ENCODE measurements at places on chromosomes 5 and 9.

DNA sequence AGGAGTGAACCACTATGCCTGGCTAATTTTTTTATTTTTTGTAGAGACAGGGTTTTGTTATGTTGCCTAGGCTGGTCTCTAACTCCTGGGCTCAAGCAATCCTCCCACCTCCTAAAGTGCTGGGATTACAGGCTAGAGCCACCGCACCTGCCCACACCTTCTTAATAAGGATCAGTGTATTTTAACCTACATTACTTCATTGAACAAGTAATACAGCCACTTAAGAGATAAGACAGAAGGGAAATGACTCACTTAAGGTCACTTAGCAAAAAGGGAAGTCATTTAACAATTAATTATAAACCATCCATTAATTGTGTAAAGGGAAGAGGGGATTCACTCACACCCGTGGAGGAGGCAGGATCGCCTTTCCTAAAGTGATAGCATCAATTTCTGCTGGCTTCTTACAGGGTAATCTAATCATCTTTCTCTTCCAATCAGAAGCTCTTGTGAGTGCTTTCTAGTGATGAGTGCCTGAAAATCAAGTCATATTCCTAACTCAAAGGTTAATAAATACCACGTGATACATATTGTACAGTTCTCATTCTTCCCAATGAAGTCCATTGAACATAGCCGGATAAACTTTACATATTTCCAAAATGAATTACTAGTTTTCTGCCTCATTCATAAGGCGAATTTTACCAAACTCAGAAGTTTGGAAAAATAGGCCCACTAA, 3.5 kb downstream of the FBXW11 start:
- DNase-seq = no peak

GRCh38 chr5:79023947-79024346, 38.8 kb upstream of the ARSB start:
- DNase-seq = no peak

- no peak for DNase-seq
Measured at GRCh38 chr9:107671588-107671987, 182.0 kb upstream of the KLF4 start.

GRCh38 chr9:77562019-77562748, 85.9 kb downstream of the GNA14 start:
- DNase-seq = no peak

DNA sequence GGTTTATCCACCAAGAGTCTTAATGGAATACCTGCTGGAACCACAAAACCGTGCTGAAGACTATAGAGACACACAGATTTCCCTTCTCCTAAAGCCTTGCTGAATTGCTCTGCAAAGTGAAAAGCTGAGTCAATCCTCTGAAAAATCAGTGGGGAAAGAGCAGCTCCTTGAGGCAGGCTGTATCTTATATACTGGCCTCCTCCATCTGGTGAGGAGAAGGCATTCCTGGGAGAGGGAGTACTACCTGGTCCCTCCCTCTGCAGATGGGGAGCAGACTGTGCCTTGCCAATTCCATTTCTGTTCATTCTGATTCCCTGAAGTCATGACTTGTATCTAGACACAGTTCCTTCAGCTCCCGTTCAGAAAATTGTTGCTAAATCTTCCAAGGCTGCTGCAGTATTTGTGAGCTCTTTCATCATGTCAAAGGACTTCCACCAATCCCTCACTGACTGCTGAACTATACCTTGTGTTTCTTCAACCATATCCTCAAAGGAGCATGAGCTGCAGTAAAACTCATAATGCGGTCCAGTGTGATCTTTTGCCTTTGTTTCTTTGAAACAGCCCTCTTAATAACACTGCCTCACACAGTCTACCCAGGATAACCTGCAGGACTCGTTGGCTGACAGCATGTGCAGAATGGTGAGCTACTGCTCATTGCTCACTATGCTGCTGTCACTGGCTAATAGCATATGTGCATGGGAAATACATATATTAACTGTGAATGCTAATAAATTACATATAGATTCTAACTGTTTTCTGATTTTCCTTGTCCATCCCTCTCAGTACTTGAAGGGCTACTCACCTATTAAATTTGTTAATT, 84.5 kb downstream of the FOXD1 start:
- DNase-seq = no peak

GRCh38 chr5:91058575-91058974, 324.5 kb downstream of the ARRDC3 start:
- DNase-seq = no peak

DNA sequence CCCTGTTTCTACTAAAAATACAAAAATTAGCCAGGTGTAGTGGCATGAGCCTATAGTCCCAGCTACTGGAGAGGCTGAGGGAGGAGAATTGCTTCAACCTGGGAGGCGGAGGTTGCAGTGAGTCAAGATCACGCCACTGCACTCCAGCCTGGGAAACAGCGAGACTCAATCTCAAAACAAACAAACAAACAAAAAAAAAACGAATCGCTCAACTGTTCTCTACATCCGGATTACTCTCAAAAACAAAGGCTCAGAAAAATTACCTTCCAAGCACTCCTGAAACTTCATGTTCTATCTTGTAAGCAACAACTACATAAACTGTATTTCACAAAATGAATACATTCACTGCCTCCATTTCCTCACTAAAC, 14.0 kb downstream of the UBAP2 start:
- no peak for DNase-seq

DNA sequence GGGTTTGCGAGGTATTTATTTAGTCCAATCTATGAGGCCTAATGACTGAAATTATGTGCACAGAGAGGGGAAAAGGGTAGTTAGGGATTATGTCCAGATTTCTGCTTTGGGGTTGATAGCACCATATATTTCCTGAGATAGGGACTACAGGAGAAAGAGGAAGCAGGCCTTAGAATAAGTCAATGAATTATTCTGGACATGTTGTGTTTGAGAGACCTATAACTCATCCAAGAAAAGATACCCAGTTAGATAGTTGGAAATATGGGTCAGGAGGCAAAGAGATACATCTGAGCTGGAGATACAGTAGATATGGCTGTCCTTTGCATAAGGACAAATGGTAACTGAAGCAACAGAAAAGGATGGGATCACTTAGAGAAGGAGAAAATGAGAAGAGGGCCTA, 53.1 kb downstream of the NR3C1 start:
- no peak for DNase-seq

DNA sequence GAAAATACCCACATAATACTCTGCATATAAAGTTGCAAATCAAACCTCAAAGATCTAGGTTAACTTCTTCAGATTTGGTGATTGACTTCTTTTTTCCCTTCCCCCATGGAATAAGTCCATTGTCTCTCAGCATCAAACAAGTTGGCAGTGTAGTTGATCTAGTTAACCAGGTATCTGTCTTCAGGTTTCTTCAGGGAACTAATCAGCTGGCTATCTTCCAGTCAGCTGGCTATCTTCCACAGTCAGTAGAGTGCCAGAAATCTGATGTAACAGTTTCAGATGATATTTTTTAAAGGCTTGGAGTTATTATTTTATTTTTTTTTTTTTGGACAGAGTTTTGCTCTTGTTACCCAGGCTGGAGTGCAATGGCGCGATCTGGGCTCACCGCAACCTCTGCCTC, 16.8 kb downstream of the TNFSF15 start:
- no peak for DNase-seq

DNA sequence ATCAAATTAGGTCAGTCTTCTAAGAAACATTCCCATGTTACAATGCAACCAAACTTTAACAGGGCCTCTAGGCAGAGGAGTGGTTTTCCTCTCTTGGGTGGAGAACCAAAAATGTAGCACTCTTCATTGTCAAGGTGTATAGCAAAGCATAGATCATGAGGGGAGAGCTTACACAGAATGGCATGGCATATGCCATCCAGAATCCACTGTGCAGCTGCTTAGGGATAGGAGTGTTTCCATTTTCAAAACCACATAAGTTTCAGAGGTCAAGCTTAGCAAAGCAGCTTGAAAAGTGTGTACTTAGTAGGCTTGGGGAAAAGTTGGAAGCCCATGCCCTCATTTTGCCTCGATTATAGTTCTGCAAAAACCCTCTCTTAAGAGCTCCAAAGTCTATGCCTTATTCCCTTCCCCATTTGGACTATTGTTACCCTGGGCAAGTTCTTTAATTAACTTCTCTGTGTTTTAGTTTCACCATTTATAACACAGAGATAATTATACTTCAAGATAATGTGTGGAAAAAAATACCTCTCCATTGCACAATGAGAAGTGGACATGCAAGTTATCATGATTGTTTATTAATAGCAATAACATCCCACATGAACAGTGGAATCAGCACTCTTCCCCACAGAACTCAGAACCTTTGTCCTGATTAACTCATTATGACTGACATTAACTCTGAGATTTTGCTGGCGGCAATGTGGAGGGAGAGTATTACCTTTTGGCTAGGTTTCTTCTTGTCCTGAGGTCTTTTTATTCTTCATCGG, 398.9 kb upstream of the WWC1 start:
- DNase-seq = no peak

DNA sequence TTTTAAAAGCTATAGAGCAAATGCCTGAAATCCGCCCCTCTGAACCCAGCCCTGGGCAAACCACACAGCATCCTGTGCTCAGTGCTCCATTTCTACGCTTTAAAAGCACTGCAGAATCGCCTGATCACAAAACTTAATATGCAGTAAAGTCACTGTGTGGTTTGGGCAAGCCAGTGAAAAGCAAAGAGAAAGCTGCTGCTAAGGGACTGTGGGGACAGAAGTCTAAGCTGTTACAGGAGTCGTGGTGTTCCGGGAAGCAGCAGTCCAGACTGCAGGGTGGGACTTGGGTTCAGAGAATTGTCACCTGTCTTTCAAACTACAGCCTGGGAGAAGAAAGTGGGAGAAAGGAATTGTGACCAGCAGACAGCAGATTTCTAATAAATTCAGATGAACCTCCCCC, 8.2 kb downstream of the RAPGEF1 start:
- DNase-seq = no peak

- DNase-seq = no peak
Measured at GRCh38 chr5:32090755-32091128, 83.4 kb downstream of the GOLPH3 start.

GRCh38 chr5:32087086-32088082, 86.7 kb downstream of the GOLPH3 start:
- no peak for DNase-seq

GRCh38 chr5:108678091-108678490, 69.6 kb upstream of the FER start:
- DNase-seq = no peak

- no peak for DNase-seq
Measured at GRCh38 chr9:121178676-121179372, 22.8 kb downstream of the RAB14 start.

- DNase-seq = no peak
Measured at GRCh38 chr5:115649541-115649940, 23.7 kb upstream of the TMED7 start.
